ENCODE measurements at places on chromosomes 3 and 15. TPM values are rescaled to one million over a fixed set of nuclear protein-coding genes. Genes with fewer than 3 reads are reported as not detected.

ADAMTS17 gene
- 2.1 TPM for total RNA-seq

TMEM40 gene
- total RNA-seq, result not detected

SCN11A gene
- total RNA-seq, result 0.07 TPM

CPN2 gene
- not detected for total RNA-seq

GLDN gene
- not detected for total RNA-seq

REC114 gene
- not detected for total RNA-seq

TRIM71 gene
- not detected for total RNA-seq

GOLGA8J gene
- not detected for total RNA-seq

TJP1 gene
- total RNA-seq, result not detected

FAM107A gene
- total RNA-seq, result not detected

PYGO1 gene
- total RNA-seq, result not detected

CHST2 gene
- total RNA-seq, result 6.0 TPM

ZNF501 gene
- 1.2 TPM for total RNA-seq

CNTN3 gene
- total RNA-seq, result not detected

CIDEC gene
- not detected for total RNA-seq

UROC1 gene
- not detected for total RNA-seq

ARGFX gene
- not detected for total RNA-seq

CLRN1 gene
- total RNA-seq, result not detected

KNG1 gene
- total RNA-seq, result not detected

ZSCAN2 gene
- 6.5 TPM for total RNA-seq

RBP2 gene
- not detected for total RNA-seq

FOXB1 gene
- 1.6 TPM for total RNA-seq

BCL2A1 gene
- total RNA-seq, result 31.0 TPM

IGSF11 gene
- 0.95 TPM for total RNA-seq

CCK gene
- total RNA-seq, result not detected

PLCL2 gene
- 41.7 TPM for total RNA-seq

C3orf85 gene
- not detected for total RNA-seq

IL17RE gene
- 2.4 TPM for total RNA-seq

SAXO2 gene
- total RNA-seq, result 0.49 TPM

CHD2 gene
- 140 TPM for total RNA-seq

SH2D7 gene
- total RNA-seq, result 0.07 TPM

CFAP100 gene
- total RNA-seq, result not detected
